ENCODE measurements at places on chromosomes 3 and 15. TPM values are rescaled to one million over a fixed set of nuclear protein-coding genes. Genes with fewer than 3 reads are reported as not detected.

MYRIP gene
- 2.9 TPM for total RNA-seq

RNF168 gene
- total RNA-seq: 24.3 TPM

PRSS50 gene
- total RNA-seq: not detected

BFSP2 gene
- total RNA-seq: not detected

RAB7A gene
- 110 TPM for total RNA-seq

SAMMSON gene
- 2.1 TPM for total RNA-seq

LMAN1L gene
- total RNA-seq: not detected

FOXL2NB gene
- total RNA-seq: not detected

PXYLP1 gene
- total RNA-seq: 11.7 TPM

KLHL6 gene
- total RNA-seq: 3.1 TPM
